Activated CD4-positive, alpha-beta T cell treated with anti-CD3 and anti-CD28 coated beads, Interleukin-2, amount 10 ng/mL, durations not matched to agents 7 days and 5 days (primary cell): ENCODE measurements at places on chromosomes 11 and 22. TPM values are rescaled to one million over a fixed set of nuclear protein-coding genes. Genes with fewer than 3 reads are reported as not detected.

The OR4C46 gene
- total RNA-seq, result not detected

GRCh38 chr22:36356708-36357624 lies 30.8 kb downstream of the MYH9 start:
- H3K27ac ChIP-seq, result peak overlapping the region; percentile 81
- peaks cover 97% of the 10 kb centered on the region for H3K4me1 ChIP-seq
- H3K27me3 ChIP-seq, result no peaks in the 10 kb centered on the region
- H3K36me3 ChIP-seq, result peaks cover 63% of the 10 kb centered on the region
- DNase-seq, result no peak
- H3K4me3 ChIP-seq, result peak overlapping the region; percentile 57

The APOL5 gene
- not detected for total RNA-seq

DNA sequence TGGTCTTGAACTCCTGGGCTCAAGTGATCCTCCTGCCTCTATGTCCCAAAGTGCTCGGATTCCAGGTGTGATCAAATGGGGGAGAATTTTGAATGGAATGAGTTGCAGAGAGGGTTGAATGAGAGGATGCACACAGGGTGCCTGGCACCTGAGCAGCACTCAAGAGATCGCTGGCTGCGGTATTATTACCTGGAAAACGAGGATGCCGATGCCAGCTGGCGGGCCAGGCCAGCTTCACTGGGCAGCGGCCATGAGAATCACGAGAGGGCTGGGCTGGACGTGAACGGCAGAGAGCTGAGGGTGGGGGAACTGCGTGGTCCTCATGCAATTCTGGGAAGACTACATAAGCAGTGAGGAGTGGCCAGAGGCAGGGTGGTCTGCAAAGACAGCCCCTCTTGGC lies 2.9 kb downstream of the MGAT3 start:
- no peak overlapping the region for H3K4me3 ChIP-seq
- H3K27ac ChIP-seq, result no peak overlapping the region
- peaks cover 25% of the 10 kb centered on the region for H3K4me1 ChIP-seq
- DNase-seq, result no peak

- peaks cover 2% of the 10 kb centered on the region for H3K27me3 ChIP-seq
- no peak for DNase-seq
- no peaks in the 10 kb centered on the region for H3K36me3 ChIP-seq
- no peak overlapping the region for H3K27ac ChIP-seq
- H3K4me3 ChIP-seq, result no peak overlapping the region
Observed at GRCh38 chr11:43138621-43139140, 173.1 kb upstream of the API5 start.

DNA sequence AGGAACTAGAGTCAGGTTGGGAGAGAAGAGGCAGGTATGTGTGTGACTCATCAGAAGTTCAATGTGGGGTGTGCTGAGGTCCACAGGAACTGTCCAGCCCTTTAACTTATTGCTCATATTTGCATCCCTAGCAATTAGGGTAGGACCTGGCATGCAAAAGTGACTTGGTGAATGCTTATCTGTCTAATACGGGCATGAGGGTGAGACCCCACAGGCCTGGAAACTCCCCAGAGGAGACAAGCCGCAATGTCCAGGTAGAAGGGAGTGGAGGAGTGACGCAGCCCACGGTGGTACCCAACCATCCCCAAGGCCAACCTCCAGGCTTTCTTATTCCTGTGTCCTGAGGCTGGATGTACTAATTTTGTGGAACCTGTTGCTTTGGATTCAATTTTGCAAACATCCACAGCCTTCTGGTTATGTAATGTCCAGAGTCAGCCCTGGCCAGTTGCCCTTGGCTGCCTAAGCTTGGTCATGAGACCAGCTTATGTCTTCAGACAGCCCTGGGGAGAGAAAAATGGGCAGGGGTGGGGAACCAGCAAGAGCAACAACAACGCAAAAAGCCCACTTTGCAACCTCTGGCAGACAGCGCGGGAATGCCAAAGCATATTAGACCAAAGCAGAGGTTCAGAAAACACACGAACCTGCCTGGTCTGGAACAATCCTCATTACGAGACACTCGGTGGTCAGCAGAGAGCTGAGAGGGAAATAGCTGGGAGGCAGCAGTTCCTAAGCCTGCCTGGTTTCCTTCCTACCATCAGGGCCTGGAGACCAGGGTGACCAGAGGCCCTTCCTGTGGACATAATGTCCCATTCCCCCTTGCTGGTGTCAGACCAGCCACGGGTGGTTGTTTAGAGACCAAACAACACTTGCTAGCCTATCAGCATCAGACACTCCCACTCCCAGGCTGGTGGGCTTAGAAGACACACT lies 49.3 kb downstream of the TIMP3 start:
- H3K4me3 ChIP-seq, result no peak overlapping the region
- no peak for DNase-seq
- no peaks in the 10 kb centered on the region for H3K27me3 ChIP-seq
- H3K27ac ChIP-seq, result no peak overlapping the region

GRCh38 chr11:104095791-104096190 lies 59.4 kb downstream of the DDI1 start:
- no peaks in the 10 kb centered on the region for H3K27me3 ChIP-seq
- no peak overlapping the region for H3K27ac ChIP-seq
- H3K36me3 ChIP-seq, result no peaks in the 10 kb centered on the region
- H3K4me1 ChIP-seq, result no peaks in the 10 kb centered on the region

GRCh38 chr22:30312053-30312452 lies 14.7 kb downstream of the TBC1D10A start:
- DNase-seq, result no peak
- peak overlapping the region; percentile 57 for H3K27ac ChIP-seq
- H3K36me3 ChIP-seq, result peaks cover 74% of the 10 kb centered on the region
- H3K4me1 ChIP-seq, result peaks cover 96% of the 10 kb centered on the region

The TRIM6 gene
- 0.07 TPM for total RNA-seq

DNA sequence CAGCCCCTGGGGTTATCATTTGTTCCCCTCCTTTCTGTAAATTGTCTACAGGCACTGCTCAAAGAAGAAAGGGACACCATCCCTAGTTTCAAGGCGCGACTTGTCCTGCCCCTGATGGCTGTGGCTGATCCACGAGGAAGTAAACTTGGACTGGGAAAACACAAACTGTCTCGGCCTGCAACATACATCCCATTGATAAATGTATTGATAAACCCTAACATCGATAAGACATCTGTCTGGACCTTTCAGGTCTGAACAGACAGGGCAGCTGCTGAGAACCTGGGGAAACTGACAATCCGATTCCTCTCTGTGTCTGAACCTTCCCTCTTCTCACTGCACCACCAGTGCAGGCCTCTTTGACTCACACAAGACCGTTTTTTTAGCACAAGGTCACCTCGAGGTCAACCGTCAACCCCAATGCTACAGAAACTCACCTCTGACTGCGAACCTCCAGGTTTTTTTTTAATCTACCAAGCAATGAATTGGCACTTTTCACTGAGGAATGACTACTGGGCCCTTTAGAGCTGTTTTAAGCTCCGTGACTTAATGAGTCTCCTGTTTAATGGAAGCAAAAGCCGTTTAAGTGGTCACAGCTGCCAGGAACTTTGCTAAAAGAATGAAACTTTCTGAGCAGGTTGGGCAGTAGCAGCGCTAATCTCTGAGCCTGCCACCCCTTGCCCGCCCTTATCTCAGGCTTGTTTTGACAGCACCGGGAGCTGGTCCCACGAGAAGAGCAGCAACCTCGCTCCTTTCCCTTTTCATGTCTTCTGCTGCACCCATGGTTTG lies 203.8 kb upstream of the TMEM45B start:
- H3K4me1 ChIP-seq, result no peaks in the 10 kb centered on the region
- H3K27me3 ChIP-seq, result no peaks in the 10 kb centered on the region
- H3K27ac ChIP-seq, result no peak overlapping the region
- H3K4me3 ChIP-seq, result no peak overlapping the region

DNA sequence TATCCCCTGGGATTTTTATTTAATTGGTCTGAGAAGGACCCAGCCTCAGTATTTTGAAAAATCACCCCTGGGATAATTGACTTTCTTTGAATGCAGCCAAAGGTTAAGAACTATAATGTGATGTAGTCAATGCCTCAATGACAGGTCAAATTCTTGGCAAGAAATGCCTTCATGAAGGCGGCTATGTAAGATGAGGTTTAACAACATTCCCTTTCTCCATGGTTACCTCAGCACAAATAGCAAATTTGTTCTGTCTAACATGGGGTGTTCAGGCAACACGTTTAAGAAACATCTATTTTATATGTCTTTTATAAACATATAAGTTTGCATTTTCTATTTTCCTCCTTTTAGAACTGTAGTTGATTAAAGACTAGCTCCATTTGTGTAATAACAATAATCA lies 5.3 kb downstream of the SLN start:
- H3K27ac ChIP-seq, result no peak overlapping the region
- no peak overlapping the region for H3K4me3 ChIP-seq
- peaks cover 39% of the 10 kb centered on the region for H3K27me3 ChIP-seq
- H3K4me1 ChIP-seq, result no peaks in the 10 kb centered on the region
- DNase-seq, result no peak

DNA sequence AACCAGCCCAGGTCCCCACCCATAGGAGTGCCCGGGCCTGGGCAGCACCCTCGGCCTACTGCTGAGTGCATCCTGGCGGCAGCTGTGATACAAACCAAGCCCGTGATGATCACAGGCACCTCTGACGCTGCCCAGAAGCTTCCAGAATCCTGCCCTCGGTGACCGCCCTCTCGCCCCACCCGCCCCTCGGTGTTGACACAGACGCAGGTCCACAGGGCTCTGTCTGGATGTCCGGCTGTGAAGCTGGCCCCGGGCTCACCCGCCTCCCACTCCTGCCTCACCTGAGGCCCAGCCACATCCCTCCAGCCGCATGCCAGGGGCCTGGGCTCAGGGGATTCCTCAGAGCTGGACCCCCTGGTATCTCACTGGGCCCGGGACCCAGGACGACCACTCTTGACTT lies 191.0 kb downstream of the BRD1 start:
- no peak for DNase-seq
- H3K4me3 ChIP-seq, result no peak overlapping the region
- no peaks in the 10 kb centered on the region for H3K4me1 ChIP-seq
- no peaks in the 10 kb centered on the region for H3K27me3 ChIP-seq

DNA sequence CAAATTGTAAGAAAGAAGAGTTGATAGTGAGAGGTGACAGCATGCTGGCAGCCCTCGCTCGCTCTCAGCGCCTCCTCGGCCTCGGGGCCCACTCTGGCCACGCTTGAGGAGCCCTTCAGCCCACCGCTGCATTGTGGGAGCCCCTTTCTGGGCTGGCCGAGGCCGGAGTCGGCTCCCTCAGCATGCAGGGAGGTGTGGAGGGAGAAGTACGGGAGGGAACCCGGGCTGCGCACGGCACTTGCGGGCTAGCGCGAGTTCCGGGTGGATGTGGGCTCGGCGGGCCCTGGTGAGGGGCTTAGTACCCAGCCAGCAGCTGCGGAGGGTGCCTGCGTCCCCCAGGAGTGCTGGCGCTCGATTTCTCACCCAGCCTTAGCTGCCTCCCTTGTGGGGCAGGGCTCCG lies 539.7 kb upstream of the CCDC179 start:
- H3K4me3 ChIP-seq, result no peak overlapping the region
- DNase-seq, result no peak
- H3K36me3 ChIP-seq, result no peaks in the 10 kb centered on the region
- no peaks in the 10 kb centered on the region for H3K27me3 ChIP-seq
- no peak overlapping the region for H3K27ac ChIP-seq
- H3K4me1 ChIP-seq, result no peaks in the 10 kb centered on the region

DNA sequence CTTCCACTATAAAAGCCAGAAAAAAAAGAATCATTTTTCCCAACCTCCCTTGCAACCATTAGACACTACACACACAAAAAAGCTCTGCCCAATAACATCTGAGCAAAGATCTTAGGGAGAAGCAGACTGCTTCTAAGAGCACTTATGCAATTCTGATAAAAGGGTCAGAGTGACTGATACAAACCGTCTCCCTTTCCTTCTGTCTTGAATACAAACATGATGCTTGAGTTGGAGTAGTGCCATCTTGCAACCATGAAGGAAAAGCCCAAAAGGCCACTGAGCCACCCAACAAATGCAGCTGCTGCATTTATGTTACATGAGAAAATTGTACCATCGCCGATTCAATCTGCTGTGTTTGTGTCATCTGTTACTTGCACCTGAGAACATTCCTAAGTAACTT lies 47.6 kb upstream of the EED start:
- H3K4me3 ChIP-seq, result no peak overlapping the region
- peaks cover 15% of the 10 kb centered on the region for H3K4me1 ChIP-seq
- peaks cover 5% of the 10 kb centered on the region for H3K36me3 ChIP-seq
- H3K27ac ChIP-seq, result no peak overlapping the region

DNA sequence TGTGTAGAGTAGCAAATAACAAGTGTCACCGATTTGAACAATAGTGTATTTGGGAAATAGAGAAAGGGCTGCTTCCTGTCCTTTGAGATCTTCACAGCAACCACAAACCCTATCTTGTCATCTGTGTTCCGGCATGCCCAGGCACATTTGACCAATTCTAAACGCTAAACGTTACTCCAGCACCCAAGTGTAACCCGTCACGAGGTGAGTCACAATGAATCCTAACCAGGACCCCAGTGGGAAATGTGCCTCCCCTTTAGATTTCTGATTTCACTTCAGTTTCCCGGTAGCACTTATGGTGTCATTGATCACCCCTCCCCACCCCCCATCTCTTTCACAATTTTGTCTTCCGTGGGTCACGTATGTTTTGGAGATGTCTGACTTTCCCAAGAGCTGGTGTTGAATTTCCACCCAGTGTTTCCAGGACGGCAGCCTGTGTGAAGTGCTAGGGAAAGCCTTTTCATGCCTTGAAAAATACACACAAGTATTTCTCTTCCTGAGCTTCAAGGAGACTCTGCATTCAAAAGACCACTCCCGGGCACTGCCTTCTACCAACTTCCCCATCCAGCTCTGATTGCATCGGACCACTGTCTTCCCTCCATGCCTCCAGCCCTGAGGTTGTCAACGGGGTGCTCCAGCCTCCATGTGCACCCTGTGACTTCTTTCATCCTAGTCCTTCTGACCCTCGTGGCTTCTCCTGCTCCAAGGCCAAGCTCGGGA lies 10.5 kb upstream of the C11orf24 start:
- peak; percentile 60 for DNase-seq
- peak overlapping the region; percentile 78 for H3K27ac ChIP-seq
- H3K27me3 ChIP-seq, result peaks cover 8% of the 10 kb centered on the region
- H3K4me1 ChIP-seq, result peaks cover 29% of the 10 kb centered on the region

The TSPAN32 gene
- total RNA-seq, result 98.9 TPM

The DUSP8 gene
- 0.22 TPM for total RNA-seq

The RAG2 gene
- total RNA-seq, result not detected

DNA sequence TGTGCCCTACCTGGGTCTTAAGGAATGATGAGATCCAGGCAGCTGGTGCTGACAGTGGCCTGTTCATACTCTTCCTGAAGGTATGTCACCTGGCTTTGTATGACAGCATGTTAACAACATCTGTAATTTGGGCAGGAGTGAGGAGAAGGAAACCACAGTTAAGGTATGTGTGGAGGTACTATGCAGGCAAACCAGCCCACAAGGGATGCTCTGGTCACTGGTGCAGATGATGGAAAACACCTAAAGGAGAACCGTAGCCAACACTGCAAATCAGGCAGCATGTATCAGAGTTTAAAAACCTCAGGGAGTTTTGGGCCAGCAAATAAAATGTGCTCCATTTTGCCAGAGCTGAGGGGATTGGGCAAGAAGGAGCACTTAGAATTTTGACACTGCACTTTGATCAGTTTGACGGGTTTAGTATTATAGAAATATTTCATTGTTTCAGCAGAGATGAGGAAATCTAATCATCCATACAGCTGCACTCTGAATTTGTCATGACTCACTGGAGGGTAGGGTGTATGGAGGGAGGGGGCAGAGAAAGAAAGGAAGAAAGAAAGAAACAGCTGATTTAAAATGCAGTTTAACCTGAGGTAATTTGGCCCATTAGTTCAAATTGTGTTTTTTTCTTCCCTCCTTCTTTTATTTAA lies 260.9 kb downstream of the KIRREL3 start:
- no peaks in the 10 kb centered on the region for H3K36me3 ChIP-seq
- no peak for DNase-seq
- H3K27ac ChIP-seq, result no peak overlapping the region
- H3K4me3 ChIP-seq, result no peak overlapping the region
- H3K27me3 ChIP-seq, result no peaks in the 10 kb centered on the region
